ENCODE measurements at places on chromosomes 6 and 20.

- no peak for DNase-seq
Observed at GRCh38 chr6:88376768-88377387, 210.7 kb upstream of the CNR1 start.

GRCh38 chr20:63538204-63539091, 1.3 kb upstream of the PTK6 start:
- DNase-seq, result no peak

GRCh38 chr6:100808638-100809275, 72.4 kb downstream of the ASCC3 start:
- no peak for DNase-seq

DNA sequence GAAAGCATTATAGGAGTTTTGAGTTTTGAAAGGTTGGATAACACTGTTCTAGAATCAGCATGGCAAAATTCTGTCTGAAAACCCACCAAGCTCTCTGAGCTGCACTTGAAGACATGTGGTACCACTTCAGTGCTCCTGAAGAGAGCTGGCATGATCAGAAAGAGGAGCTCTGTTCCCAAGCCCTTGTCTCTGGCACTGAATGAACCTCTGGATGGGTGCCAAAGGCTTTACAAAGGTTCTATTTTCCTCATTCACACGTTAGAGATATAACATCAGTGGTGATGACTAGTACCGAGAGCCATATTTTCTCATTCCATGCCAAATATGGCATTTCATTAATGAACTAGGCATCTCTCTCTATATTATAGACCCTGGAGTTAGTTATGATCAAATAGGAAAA, 301.8 kb upstream of the ID4 start:
- DNase-seq, result no peak

- DNase-seq, result no peak
Observed at GRCh38 chr6:3181105-3181504, 23.8 kb upstream of the TUBB2A start.

DNA sequence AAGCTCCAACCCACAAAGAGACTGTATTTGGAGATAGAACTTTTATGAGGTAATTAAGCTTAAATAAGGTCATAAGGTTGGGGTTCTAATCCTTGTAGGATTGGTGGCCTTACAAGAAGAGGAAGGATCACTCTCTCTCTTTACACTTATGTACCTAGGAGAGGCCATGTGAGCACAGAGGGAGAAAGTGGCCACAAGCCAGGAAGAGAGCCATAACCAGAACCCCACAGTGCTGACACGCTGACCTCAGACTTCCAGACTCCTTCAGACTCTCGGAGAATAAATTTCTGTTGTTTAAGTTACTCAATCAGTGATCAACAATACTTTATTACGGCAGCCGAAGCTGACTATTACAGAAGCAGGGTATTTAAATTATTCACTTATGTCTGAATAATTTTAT, 430.5 kb upstream of the EPHA7 start:
- DNase-seq, result no peak

GRCh38 chr6:116118608-116119007, 7.3 kb downstream of the COL10A1 start:
- no peak for DNase-seq
